Daoy (cell line): ENCODE measurements at places on chromosomes 12 and 14. TPM values are rescaled to one million over a fixed set of nuclear protein-coding genes. Genes with fewer than 3 reads are reported as not detected.
A peak's percentile ranks its signal among the peaks of the same experiment; 100 is the strongest.

- DNase-seq = no peak
These were observed 250.4 kb downstream of the ALX1 start for GRCh38 chr12:85530456-85530855.

DNA sequence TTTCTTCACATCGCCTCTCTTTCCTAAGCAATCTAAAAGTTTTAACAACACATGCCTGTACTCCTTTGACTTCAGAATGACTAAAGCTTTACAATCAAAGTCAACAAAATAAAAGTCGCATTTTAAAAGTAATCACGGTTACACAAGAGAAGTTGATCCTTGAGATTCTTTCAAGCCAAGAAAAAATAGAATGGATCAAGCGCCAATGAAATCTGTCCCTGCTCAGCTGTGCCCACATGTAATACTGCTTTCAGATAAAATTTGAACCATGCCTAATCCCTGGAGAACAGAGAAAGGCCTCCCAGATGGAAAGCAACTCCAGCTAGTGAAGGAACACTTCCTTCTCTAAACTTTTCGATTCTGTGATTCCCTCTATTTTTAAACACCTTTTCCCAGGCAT lies 113.1 kb downstream of the FBXL14 start:
- no peak for DNase-seq

DNA sequence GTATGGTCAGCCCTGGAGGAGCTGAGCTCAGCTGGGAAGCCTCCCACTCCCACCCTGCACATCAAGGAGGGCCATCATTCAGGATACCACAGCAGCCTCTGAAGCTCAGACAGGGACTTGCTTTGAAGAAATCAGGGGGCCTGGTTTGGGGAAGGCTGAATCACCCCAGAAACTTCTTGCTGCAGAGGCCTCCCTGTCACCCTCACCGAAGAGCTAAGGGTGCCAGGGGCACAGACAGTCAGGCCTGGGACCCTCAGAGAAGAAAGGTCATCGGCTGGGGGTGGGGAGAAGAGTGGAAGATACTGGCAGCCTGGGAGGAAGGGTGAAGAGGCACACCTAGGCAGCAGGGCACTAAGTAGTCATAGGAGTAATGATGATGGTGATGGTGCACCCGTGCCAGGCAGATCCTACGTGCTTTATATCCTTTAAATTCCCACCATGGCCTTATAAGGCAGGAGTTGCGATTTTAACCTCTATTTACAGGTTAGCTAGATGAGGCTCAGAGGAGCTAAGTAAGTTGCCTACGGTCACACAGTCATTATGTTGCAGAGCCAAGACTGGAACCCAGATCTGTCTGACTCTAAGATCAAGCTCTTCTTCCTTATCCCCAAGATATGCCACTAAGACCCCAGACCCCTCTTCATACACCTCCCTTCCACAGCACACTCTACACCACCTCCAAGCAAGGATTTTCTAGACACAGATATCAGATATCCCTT lies 28.5 kb upstream of the PNMA1 start:
- no peak for DNase-seq

DNA sequence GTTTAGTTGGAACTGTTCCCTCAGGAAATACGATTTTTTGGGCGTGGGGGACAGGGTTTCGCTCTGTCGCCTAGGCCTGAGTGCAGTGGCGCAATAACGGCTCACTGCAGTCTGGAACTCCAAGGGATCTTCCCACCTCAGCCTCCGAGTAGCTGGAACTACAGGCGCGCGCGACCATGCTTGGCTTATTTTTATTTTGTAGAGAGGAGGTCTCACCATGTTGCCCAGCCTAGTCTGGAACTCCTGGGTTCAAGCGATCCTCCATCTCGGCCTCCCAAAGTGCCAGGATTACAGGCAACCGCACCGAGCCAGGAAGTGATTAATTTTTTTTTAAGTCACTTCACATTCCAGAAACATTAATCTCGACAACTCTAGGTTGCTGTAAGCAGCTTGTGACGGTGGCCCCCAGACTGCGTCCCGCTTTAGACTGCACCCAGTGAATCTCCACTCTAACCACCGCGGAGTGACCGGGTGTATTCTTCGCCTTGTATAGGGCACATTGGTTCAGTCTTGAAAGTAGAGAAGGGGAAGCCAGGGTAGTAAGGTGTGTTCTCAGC lies 830 bp upstream of the MIS18BP1 start:
- DNase-seq = no peak

DNA sequence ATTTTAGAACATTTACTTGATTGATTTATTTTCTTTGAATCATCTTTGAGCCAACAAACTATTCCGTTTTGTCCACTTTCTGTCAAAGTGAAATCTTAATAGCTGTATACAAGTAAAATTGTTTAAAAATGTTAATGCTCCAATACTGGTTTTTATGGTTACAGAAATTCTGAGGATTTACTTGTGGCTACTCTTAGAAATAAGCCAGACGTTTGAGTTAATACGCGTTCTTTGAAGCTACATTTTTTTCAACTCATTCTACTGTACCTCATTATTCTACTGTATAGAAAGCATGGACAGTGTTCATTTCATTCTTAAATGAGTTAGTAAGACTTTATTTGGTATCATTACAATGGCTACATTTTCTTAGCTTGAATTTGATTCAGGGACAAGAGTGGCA lies 996.2 kb upstream of the FLRT2 start:
- no peak for DNase-seq

DNA sequence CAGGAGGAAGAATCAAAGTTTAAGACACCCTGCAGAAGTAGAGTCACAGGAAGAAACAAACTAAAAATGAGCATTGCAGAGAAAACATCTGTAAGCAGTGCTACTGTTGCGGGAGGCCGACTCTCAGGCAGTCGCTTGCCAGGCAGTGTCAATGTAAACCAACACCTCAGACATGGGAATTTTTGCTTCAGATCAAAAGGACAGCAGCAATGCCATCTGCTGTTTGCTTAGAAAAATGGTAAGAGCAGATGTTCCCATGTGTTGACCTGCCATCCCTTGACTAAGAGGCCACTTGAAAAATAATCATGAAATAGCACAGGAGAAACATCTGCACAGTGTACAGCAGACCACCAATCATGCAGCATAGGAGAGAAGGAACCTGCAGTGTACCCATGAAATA lies 196.6 kb downstream of the SLC25A21 start:
- DNase-seq = peak; percentile 71

DNA sequence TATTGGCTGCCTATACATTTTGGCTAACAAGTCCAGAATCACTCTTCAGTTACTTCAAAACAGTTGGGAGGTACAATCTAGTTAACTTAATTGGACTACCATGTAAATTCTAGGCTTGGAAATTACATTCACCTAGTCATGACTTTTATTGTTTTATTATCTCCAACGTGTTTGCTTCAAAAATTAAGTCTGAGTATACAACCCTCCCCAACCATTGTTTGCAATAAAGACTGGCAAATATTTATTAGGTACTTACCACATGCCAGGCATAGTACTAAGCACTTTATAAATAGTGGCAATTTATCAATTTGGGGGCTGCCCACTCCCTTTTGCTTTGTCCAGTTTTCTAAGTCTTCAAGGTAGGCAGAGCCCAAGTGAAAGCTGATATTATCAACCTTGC lies 30.3 kb downstream of the TXNDC16 start:
- DNase-seq = no peak

DNA sequence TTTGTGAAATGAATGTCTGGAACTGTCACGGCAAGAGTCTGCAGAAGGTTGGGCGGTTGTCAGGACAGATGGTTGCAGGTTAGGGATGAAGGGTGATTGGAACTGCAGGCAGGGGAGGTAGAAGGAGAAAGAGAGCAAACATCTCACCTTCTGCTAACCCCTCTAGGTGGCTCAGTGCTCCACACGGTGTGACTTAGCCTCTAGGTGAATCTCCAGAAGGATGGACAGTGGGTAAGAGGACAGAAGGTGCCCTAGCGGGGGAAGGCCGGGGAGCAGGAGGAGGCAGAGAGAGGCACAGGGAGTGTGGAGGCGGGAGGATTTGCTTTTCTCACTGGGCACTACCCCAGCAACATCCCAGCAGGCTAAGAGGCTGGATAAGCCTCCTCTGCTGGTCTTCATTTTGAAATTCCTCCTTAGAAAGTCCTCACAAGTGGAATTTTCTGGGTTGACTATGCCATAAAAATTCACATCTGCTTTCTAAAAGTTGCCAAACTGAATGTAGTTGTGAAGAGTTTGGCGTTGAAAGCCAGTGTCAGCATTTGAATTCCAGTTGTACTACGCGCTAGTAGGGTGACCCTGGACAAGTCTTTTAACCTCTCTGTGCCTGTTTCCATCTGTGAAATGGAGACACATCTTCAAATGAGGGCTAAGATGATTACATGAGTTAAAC lies 10.7 kb upstream of the GPR68 start:
- no peak for DNase-seq

DNA sequence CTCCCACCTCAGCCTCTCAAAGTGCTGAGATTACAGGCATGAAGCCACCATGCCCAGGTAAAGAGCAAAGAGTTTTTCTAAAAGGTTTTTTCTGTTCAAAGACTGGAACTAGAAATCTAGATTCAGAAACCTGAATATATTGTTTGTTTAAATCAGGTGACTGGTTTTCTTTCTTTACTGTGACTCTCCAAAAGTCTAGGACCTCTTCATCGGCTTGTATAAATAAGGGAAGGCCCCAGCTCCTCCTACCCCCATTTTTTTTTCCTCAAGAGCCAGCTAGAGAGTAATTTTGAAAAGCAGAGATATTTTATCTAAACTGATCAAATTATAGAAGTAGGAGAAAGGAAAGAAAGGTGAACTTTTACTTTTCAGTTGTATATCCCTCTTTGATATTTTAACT lies 48.0 kb downstream of the TMEM116 start:
- no peak for DNase-seq

DNA sequence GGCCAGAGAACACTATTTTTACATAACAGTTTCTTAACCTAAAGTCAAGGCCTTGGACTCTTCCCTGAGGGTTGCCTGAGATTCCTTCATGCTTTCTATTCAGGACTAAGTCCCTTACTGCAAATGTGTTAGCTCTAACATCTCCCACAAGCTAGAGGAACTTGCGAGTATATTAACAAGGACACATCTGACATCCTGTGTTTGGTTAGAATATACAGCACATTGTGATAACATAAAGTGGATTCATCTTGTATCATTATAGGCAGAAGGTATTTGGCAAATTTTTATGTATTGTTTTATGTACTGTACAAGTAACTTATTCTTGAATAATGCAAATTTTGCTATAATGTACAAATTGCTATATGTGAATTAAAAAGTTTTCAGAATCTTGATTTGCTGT lies 45.5 kb downstream of the SH2B3 start:
- DNase-seq = no peak

DNA sequence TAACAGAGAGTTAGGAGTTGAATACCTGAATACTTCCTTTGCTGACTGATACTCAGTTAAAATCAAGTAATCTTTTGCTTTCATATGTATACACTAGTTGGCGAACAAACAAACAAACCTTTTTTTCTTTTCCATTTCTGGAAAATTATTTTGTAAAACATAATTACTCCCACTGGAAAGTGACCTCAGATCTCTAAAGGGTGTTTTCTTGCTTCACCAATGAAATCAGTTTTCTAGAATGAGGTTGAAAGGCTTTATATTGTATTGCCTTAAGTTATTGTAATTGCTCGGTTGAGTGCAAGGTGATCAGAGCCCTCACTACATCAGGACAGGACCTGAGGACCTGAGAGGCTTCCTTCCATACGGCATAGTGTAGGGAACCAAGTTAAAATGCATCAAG lies at the start of gene OR4K1:
Gene OR4K1 (plus strand): TSS at position 301 of the 400 bp plus-strand sequence. CDS start 4,750 bp downstream, outside the sequence.
- no peak for DNase-seq

DNA sequence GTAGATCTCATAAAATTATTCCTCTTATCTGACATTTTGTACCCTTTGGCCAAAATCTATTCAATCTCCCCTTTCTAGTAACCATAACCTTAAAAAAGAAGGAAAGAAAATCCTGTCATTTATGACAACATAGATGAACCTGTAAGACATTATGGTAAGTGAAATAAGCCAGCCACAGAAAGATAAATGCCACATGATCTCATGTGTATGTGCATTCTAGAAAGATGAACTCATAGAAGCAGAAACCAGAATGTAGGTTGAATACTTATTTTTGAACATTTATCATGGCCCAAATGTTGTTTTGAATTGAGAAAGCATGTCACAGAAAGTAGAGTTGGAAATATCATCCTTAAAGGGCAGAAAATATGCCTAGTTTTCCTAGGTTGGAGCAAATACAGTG lies 1053.6 kb downstream of the SLC6A15 start:
- DNase-seq = no peak

- peak; percentile 97 for DNase-seq
These were observed 224.6 kb upstream of the CRY1 start for GRCh38 chr12:107317751-107318555.

DNA sequence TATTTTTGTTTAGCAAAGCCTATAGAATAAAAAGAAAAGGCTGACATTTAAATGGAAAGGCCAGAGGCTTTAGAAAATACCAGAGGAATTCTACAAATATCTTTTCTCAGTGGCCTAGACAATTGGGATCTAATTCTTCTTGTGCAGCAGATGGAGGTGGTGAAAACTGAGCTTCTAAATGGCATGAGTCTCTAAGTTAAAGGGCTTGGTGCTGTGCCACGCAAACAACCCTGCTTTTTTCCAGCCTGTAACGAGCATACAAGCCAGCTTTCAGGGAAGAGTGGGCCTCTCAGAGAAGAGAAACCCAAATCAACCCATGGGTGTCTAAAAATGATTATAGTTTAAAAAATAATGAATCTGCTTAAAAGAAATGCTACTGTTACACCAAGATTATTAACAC lies 237.9 kb upstream of the NAV3 start:
- DNase-seq = no peak

- no peak for DNase-seq
These were observed 202.1 kb upstream of the MYL2 start for GRCh38 chr12:111122458-111122878.

The RAD51AP1 gene
- 106 and 121 TPM in 2 replicates for total RNA-seq

The C12orf56 gene
- 0.06 TPM in 1 of 2 replicates, not detected in the other for total RNA-seq
